CD4-positive, alpha-beta T cell treated with Interleukin-4 for 4 hours (primary cell): ENCODE measurements at places on chromosomes 7 and 10.

GRCh38 chr7:137354961-137355360, 11.4 kb upstream of the PTN start:
- no peak for DNase-seq

GRCh38 chr7:2824678-2825461, 19.2 kb downstream of the GNA12 start:
- no peak for DNase-seq

- DNase-seq, result no peak
These were observed 122.4 kb upstream of the PPP2R2D start for GRCh38 chr10:131778385-131778784.

GRCh38 chr10:77036993-77037734, 600.4 kb downstream of the KCNMA1 start:
- DNase-seq, result no peak

DNA sequence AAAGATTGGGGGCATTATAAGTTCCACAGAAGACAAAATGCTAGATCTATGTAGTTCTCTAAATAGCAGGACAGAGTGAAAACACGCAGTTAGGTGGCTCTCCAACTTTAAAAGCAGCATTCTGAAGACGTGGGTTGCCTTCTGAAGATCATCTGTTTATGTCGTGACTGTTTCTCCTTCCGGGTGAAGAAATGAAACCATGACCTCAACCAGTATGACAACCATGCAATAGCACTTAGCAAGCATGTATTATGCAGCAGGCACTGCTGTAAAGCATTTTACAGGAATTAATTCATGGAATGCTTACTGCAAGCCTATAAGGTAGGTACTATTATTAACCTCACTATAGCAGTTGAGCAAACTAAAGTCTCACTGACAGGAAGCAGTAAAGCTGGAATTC, 125.2 kb downstream of the SLC25A13 start:
- no peak for DNase-seq

DNA sequence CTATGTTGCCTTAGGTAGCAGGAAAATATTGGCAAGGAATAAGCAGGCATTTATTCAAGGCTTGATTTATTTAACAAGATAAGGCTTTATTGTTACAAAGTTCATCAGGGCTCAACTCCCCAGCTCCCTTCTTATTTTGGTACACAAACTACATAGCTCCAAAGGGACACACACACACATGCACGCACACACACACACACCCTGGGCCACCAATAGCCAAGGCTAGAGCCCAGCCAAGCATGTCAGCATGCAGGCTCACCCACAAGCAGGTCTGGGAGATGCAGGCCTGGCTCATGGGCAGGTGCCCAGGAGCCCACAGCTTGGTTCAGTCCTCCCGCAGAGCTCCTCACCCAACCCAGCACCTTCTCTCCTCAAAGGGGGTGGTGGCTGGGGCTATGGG, 23.4 kb downstream of the LEP start:
- no peak for DNase-seq

GRCh38 chr7:151599401-151600227, 79.9 kb upstream of the RHEB start:
- no peak for DNase-seq

GRCh38 chr10:35424680-35425285, 88.5 kb downstream of the CCNY start:
- DNase-seq, result no peak

DNA sequence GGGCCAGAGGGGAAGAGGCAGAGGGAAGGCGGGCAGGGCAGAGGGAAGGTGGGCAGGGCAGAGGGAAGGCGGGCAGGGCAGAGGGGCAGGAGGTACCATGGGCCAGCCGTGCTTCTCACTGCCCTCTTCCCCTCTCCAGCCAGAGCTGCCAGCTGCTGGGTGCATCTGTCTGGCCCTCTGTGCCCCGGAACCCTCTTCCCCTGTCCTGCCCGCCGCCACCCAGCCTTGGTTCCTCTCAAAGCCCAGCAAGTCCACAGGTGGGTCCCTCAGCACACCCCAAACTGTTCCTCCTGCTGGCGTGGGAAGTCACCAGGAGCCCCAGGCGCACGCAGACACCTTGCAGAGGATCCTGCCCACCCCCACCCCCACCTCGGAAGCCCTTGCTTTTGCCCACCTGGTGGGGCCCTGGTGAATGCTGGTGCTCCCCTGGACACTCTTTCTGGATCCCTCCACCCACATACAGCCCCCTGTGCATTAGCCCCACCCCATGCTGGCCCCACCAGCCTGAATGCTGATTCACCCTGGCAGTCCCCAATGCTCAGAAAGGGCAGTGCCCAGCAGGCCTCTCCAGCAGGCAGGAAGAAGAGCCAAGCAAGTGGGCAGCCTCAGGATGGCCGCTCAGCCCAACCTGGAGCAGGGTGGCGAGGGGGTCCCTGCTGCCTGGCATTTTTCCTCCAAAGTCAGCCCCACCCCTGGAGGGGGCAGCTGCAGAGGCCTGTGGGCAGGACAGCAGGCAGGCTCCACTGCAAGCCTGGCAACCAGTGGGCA, 1.9 kb upstream of the PWWP2B start:
- DNase-seq, result no peak

DNA sequence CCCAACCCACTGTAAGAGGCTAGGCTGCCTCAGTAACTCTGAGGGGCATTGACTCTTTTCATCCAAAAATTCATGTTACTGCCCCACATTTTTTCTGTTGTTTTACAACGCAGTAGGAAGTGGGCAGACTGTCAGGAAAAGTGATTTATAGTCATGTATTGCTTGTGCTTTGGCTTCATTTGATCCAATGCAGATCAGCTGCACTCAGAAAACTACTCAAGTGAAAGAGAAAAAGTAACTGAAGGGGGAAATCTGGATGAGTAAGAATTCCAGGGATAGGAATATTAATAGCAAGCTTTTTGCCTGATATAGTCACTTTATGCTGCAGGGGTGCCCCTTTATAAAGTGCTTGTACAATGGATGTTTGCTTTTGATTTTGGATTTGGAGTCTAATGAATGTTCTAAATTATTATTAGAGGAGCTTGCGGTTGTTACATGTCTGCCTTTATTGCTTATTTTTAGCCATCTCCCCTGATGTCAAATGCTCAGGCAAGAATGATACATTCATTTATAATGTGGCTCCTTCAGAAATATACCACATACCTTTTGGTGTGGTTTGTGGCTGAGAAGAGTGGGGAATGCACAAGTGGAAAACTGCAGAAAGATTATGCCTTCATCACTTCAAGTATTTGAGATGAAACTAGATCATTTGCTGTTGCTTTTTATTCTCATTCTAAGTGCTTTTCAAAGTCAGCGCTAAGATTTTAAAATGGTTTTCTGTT, 86.1 kb downstream of the EGFR start:
- no peak for DNase-seq

DNA sequence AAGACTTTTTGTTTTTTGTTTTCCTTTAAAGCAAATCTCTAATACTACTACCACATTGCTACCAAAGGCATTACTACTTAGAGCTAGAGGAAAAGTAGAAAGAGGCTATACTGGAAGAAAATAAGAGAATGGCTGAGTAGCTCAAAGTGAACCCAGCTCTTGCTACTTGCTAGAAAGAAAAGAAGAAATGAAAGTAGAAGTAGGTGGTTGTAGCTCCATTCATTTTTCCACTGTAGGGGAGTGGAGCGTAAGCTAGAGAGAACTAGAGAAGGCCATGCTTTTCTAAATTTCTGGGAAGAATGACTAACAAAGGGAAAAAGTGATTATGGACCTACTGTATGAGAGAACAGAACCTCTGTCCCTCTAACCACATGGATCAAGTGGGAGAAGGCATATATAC, 184.4 kb downstream of the PON1 start:
- no peak for DNase-seq

DNA sequence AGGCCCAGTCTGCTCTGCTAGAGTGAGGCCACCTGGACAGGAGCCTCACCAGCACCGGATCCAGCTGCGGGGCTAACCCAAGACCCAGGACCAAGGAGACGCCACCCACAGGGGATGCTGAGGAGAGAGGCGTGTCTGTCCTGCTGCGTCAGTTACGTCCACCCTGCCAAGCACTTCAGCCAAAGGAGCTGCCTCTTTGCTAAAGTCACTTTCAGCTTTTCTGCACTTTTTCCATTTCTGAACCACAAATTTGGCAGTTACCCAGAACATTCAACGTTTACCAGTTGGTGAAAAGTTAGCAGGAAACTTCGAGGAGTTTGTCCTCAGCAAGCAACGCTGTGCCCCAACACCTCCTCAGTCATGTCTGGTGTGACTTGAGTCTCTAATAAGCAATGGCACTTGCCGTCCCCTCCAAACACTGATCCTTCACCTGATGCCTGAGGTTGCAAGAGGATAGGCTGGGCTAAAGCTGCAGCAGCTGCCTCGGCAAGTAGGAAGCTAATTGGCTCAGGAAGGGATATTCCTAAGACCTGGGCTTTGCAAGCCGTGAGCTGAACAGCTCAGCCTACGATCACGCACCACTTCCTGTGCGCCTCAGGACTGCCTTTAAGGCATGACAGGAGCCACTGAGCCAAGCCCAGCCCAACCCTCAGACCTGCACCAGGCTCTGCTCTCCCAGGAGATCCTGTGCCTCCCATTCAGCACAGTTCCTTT, 40.1 kb downstream of the KCNH2 start:
- peak; percentile 4 for DNase-seq

- no peak for DNase-seq
These were observed 5.2 kb downstream of the CLIP2 start for GRCh38 chr7:74294191-74294998.

- no peak for DNase-seq
These were observed 32.2 kb upstream of the MACC1 start for GRCh38 chr7:20249376-20249775.

GRCh38 chr10:6058682-6059475, 3.3 kb downstream of the IL2RA start:
- no peak for DNase-seq

DNA sequence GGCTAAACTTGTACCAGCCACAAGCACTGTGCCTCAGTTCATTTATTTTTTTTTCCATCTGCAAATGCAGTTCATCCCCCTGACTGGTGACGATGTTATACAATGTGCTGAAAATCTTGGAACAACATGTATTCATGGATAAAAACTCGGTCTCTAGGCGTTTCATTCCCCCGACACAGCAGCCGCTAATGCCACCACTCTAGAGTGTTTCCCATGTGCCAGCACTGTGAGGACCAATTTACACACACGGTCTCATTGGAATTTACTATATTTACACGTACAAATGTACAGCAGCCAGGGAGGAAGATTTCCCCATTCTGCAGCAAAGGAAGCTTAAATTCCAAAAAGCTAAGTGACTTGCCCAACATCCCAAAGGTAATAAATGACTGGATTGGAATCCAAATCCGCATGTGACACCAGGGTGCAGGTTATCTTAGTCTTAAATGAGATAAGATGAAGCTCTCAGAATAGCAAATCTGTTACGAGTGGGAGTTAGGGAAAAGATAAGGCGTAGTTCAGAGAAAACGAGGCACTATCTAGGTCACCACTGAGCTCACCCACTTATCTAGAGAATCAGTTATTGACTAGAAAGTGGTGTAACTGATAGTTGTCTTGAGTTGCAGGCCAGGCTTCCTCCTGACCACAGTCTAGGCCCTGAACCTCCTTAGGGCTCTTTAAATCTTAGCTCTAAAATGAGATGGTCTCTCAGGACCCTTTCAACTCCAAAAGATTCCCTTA, 36.7 kb downstream of the FAM107B start:
- no peak for DNase-seq
